ENCODE measurements at places on chromosomes 16 and 17.

DNA sequence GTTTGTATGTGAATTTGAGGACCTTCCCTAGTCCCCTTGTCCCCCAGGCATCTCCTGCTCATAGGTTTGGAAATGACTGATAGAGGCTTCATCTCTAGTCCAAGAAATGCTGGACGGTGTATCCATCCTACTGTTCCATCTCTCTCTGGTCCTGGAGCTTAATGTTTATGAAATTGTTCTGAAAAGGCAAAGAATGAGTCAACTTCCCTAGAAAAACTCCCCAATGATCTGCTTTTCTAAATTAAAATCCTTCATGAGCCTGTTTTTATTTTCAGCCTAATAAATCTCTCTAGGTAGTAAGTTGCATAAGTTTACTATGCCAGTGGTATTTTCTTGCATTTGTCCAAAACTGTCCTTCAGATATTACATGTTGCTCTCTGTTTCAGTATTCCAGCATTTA is 2.1 kb upstream of the IGSF6 start:
- no peak for DNase-seq

DNA sequence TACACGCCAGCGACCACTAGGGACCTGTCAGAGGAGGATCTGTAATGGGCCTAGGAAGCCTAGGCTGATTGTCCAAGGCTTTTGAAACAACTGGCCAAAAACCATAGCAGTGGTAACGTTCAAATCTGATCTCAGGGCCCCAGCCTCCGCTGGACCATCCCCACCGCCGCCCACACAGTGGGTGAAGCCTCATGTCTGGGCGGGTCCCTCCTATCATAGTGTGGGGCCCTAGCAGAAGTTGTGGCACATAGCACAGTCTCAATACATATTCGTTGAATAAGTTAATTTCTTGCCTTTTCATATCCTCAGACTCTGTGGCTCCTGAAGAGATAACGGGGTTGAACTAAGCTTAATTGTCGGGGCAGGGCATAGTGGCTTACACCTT is 818 bp downstream of the DPH1 start:
- DNase-seq = no peak

GRCh38 chr17:68704871-68705713 is 103.9 kb upstream of the FAM20A start:
- no peak for DNase-seq

DNA sequence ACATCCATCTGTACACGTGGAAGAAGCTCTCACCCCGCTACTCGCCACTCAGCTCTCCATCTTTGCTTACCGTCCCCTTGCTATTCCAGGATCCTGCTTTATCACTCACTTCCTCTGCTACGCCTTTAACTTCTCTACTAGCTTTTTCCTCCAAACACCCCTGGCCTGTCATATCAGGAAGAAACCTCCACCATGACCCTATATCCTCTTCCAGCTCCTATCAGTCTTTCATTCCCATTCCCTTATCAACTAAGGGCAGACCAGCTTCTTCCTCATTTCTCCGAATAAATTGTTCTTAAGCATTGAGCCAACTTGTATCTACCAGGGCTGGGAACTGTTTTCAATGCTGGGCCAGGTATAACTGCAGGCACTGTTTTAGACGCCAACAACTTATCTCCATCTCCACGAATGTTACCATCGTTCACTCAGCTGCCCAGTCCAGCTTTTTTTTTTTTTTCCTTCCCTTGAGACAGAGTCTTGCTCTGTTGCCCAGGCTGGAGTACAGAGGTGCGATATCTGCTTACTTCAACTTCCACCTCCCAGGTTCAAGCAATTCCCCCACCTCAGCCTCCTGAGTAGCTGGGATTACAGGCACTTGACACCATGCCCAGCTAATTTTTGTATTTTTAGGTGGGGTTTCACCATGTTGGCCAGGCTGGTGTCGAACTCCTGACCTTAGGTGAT is 4.3 kb downstream of the IQCK start:
- no peak for DNase-seq

GRCh38 chr16:88966986-88967829 is 9.8 kb downstream of the CBFA2T3 start:
- no peak for DNase-seq

DNA sequence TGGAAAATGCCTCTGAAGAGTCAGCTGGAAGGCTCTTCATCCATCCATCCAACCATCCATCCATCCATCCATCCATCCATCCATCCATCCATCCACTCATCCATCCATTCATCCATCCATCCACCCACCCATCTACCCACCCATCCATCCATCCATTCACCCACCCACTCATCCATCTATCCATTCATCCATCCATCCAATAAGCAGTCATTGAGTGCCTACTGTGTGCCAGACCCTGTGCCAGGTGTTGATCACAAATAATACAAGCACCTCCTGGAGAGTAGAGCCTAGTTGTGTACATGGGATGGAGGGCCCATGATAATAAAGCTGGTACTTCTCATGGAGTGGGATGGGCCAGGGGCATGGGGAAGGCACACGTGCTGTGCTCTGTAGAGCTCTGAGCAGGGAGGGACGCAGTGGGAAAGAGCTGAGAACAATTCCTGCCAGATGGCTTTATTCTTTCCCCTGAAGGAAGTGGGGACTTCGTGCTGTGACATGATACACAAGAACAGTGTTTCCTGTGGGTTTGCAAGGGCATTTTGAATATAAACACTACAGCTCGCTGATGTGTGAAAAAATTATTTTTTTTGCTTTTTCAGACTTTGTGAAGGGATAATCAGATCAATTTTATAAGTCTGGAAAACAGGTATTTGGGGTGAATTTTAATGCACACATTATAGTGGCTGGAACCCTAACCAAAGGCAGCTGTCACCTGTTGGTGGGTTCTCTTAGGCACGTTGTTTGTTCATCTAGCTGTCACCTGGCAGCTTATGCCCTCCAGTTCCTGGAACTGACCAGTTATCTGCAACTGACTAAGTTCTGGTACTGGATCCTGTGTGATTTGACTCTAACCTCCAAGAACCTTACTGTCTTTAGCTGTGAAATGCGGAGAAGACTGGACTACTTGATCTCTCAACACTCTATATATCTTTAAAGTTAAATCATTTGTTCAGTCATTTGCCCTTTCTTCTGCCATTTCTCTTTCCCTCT is 61.3 kb downstream of the PRKCB start:
- no peak for DNase-seq

GRCh38 chr16:58111302-58111627 is 17.9 kb downstream of the CFAP20 start:
- no peak for DNase-seq

DNA sequence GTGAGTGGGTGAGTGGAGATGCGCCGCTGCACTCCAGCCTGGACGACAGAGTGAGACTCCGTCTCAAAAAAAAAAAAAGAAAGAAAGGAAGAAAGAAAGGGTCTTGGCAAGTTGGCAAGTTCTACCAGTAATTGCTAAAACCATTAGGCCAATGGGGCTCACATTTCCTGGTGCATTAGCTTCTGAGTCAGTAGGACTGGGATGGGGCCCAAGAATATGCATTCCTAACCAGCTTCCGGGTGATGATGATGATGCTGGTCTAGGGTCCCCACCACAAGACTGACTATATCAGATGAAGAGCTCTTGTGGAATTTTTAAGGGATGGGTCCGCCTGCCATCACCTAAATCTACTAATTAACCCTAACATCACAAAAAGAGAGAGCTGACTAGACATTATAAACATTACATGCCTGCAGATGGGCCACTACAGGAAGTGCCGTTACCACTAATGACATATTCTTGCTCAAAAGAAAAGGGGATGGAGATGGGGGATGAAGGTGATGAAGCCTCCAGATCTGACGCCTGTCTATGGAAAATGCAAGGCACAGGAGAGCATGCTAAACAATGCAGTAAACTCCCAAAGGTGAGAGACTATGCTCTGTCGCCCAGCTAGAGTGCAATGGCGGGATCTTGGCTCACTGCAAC is 13.1 kb downstream of the MYH11 start:
- DNase-seq = no peak

GRCh38 chr16:20636671-20637070 is 60.5 kb upstream of the ACSM2B start:
- DNase-seq = no peak
